ENCODE measurements at places on chromosomes 4 and X. TPM values are rescaled to one million over a fixed set of nuclear protein-coding genes. Genes with fewer than 3 reads are reported as not detected.

GRCh38 chrX:88604433-88605221 is 142.4 kb upstream of the CPXCR1 start:
- DNase-seq: no peak

Gene C4orf36
- total RNA-seq: 0.78 TPM

- DNase-seq: no peak
Observed at GRCh38 chr4:53022513-53023100, 160.5 kb downstream of the RASL11B start.

Gene CXCL5
- 0.08 TPM for total RNA-seq

Gene NIPAL1
- 0.70 TPM for total RNA-seq

DNA sequence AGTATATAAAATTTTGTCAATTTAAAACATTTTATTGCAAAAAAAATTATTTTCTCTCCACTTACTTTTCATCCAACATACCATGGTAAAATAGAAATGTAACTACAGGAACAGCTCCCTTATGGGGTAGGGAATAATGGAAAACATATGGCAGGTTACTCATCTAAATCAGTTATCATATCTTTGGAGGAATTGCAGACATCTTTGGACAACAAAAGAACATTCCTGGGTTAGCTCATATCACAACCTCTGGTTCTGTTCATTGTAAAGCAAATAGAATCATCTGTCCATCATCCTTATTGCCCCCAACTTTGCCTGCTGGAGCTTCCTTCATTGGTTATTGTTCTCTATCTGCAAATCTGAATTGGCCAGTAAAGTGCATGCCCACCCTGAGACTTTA is 387.5 kb upstream of the GRID2 start:
- no peak for DNase-seq

Gene CORIN
- 53.9 TPM for total RNA-seq

Gene SLC49A3
- 17.3 TPM for total RNA-seq

GRCh38 chr4:188550296-188550695 is 411.1 kb downstream of the TRIML1 start:
- no peak for DNase-seq

Gene MAGEE2
- total RNA-seq: 0.16 TPM

GRCh38 chr4:41644288-41644914 is 104.1 kb downstream of the PHOX2B start:
- DNase-seq: peak; percentile 83

DNA sequence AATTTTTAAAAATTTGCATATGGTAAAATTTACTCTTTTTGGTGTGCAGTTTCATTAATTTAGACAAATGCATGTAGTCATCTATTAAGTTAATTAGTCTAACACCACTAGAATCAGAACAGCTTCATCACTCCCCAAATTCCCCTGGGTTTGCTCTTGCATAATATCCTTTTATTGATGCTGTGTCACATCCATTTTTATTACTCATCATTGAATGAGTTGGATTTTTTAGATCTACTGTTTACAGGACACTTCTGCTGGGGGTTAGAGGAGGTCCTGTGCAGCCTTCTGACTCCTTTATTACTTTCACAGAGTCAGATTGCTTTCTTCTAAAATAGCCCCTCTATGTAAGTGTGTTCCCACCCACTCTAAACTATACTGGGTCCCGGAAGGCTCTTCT is 65.9 kb downstream of the MTHFD2L start:
- no peak for DNase-seq

Gene WDR45
- total RNA-seq: 67.1 TPM

- no peak for DNase-seq
Observed at GRCh38 chrX:9207142-9207541, 173.2 kb upstream of the FAM9B start.

Gene DCTD
- total RNA-seq: 44.1 TPM

Gene CEP135
- total RNA-seq: 2.4 TPM

Gene ZXDA
- 3.9 TPM for total RNA-seq

Gene DDIT4L
- total RNA-seq: 0.43 TPM

Gene PPID
- total RNA-seq: 33.4 TPM

DNA sequence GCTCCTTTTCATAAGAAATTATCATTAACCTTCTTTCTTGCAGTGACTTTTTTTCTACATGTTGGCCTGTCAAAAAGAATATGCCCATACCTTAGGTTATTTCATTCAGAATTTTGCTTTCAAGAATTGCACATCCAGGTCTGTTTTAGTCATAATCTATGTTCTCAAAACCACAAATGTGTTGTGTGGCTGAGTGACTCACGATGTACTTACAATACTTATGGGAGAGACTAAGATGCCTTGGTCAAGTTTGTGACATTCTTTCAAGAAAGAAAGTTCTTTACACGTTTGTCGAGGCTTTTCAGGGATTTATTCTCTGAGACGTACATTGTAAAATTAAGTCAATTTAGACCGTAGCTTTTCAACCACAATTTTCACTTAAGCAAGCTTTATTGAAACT is 396.7 kb downstream of the FSTL5 start:
- no peak for DNase-seq

- no peak for DNase-seq
Observed at GRCh38 chr4:132108784-132109183, 1040.3 kb upstream of the PCDH10 start.

GRCh38 chr4:53916431-53916889 is 147.9 kb downstream of the CHIC2 start:
- no peak for DNase-seq

DNA sequence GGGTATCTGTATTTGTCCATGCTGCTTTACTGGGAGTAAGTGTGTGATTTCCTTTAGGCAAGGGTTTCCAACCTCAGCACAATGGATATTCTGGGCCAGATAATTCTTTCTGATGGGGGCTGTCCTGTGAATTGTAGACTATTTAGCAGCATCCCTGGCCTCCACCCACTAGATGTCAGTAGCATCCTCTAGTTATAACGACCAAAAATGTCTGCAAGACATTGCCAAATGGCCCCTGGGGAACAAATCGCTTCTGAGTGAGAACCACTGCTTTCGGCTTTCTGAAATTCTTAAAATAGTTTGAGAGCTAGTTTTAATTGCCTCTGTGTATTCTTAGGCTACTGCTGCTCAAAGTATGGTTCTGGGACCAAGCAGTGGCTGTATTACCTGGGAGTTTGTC is 81.2 kb upstream of the GPM6B start:
- no peak for DNase-seq

- DNase-seq: no peak
Observed at GRCh38 chrX:114675365-114675764, 91.5 kb downstream of the HTR2C start.

Gene FGA
- not detected for total RNA-seq

Gene CETN2
- 25.1 TPM for total RNA-seq

DNA sequence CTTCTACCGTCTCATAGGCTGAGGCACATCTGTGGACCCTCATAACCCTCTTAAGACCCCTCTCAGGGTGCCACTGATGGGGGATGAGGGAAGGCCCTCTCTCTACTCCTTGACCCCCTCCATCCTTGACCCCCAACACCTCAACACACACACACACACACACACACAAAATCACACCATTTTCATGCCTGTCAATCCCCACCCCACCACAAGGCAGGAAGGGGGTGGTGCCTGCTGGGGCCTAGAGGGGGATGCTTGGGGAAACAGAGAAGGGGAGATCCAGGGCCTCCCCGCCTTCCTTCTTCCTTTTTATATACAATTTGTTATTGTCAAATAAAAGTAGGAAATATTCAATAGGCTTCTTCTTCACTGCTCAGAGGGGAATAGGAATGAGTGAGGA is 1.2 kb upstream of the EBP start:
- no peak for DNase-seq

DNA sequence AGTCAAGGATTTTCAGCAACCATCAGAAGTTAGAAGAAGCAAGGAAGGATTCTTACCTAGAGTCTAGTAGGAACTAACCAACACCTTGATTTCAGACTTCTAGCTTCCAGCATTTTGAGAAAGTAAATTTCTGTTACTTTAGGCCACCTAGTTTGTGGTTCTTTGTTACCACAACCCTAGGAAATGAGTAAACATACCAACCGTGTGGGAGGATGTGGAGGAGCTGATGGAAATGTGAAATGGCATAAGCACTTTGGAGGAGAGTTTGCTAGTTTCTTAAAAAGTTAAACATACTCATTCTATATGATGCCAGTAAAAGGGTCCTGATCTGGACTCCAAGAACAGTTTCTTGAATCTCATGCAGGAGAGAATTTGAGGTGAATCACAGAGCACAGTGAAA is 679.4 kb downstream of the PDHA2 start:
- no peak for DNase-seq

GRCh38 chr4:119238068-119238722 is 25.7 kb downstream of the USP53 start:
- DNase-seq: no peak

Gene EREG
- not detected for total RNA-seq

Gene NEIL3
- 0.16 TPM for total RNA-seq

GRCh38 chr4:124641715-124642381 is 70.7 kb downstream of the ANKRD50 start:
- DNase-seq: no peak

Gene PYURF
- total RNA-seq: 56.3 TPM

- DNase-seq: no peak
Observed at GRCh38 chr4:109390115-109390768, 43.4 kb upstream of the SEC24B start.

Gene P2RY10
- not detected for total RNA-seq

Gene TEX13C
- total RNA-seq: not detected

Gene SSX3
- total RNA-seq: not detected
